Ascending aorta (tissue), 2 donors: ENCODE measurements at places on chromosomes 11 and 22.

GRCh38 chr22:41825376-41825775, 7.5 kb upstream of the SREBF2 start:
- peak overlapping the region; percentile 32 for H3K27ac ChIP-seq
- H3K36me3 ChIP-seq, result no peaks in the 10 kb centered on the region
- no peaks in the 10 kb centered on the region for H3K27me3 ChIP-seq

GRCh38 chr11:115104851-115105453, 399.3 kb downstream of the CADM1 start:
- H3K4me3 ChIP-seq, result no peak overlapping the region
- H3K27ac ChIP-seq, result no peak overlapping the region
- no peaks in the 10 kb centered on the region for H3K36me3 ChIP-seq
- H3K27me3 ChIP-seq, result no peaks in the 10 kb centered on the region

DNA sequence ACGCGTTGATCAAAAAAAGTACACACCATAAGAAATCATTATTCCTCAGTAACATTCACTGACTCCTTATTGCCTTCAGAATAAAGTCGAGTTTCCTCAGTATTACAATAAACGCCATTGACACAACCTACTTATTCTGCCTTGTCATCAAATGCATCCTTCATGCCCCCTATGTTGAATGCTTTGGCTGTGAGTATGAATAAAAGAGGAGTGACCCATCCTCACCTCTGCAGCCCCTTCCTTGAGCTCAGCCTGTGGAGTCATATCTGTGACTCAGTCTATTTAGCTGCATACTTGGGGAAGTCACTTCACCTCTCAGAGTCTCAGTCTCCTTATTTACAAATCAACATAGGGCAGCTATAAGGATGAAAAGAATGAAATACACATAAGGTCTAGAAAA, 65.1 kb downstream of the USP35 start:
- no peak overlapping the region for H3K27ac ChIP-seq
- peaks cover 10% of the 10 kb centered on the region for H3K36me3 ChIP-seq
- no peaks in the 10 kb centered on the region for H3K27me3 ChIP-seq
- no peak for DNase-seq
- H3K4me1 ChIP-seq, result peaks cover 52% of the 10 kb centered on the region
- no peak overlapping the region for H3K4me3 ChIP-seq

GRCh38 chr11:131776211-131776610, 405.8 kb downstream of the NTM start:
- no peaks in the 10 kb centered on the region for H3K4me1 ChIP-seq
- no peaks in the 10 kb centered on the region for H3K27me3 ChIP-seq
- H3K4me3 ChIP-seq, result no peak overlapping the region
- no peak overlapping the region for H3K27ac ChIP-seq
- DNase-seq, result no peak
- no peaks in the 10 kb centered on the region for H3K36me3 ChIP-seq

GRCh38 chr11:105734426-105734825, 124.6 kb downstream of the GRIA4 start:
- DNase-seq, result no peak
- no peak overlapping the region for H3K27ac ChIP-seq
- no peaks in the 10 kb centered on the region for H3K27me3 ChIP-seq
- H3K4me3 ChIP-seq, result no peak overlapping the region
- H3K4me1 ChIP-seq, result no peaks in the 10 kb centered on the region

DNA sequence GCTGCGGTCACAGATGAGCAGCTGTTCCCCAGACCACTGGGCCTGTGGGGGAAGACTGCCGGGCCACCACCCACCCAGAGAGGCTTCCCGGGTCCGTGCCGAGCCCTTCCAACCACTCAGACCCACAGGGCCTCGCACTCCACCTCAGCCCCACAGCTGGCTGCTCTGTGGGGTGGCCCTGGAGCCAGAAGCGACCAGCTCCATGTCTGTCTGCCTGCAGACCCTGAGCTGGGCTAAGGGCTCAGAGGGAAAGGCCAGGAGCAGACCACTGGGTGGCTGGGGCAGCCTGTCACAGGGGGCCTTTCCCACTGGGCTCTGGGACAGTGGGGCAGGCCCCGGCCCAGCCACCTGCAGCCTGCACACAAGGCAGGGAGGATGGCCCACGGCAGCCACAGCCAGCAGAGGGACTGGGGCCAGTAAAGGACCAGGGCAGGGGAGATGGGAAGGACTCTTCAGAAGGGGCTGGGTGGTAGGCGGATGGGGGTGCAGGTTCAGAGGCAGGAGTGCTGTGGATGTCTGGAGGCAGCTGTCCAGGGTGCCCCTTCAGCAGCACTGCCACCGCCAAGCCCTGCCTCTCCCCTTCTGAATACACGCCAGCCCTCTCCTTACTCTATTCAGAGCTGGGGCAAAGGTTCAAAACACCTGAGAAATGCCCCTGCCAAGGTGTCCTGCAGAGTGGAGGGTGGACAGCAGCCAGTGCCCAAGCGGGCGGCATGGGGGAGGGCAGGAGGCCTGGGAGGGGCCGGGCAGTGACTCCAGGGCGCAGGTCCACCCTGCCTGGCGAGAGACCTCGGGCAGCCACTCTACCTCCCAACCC, 32.2 kb downstream of the GNB1L start:
- no peak overlapping the region for H3K27ac ChIP-seq
- H3K4me3 ChIP-seq, result no peak overlapping the region
- H3K4me1 ChIP-seq, result no peaks in the 10 kb centered on the region
- H3K36me3 ChIP-seq, result peaks cover 6% of the 10 kb centered on the region
